A549 treated with DMSO at 1 μM for 4 hours (cell line): ENCODE measurements at places on chromosomes 6 and 20. TPM values are rescaled to one million over a fixed set of nuclear protein-coding genes. Genes with fewer than 3 reads are reported as not detected.

PRRC2A gene
- total RNA-seq, result 68.9 to 101 TPM (median 86.8 TPM) in 5 replicates

CFB gene
- 1.7 to 3.4 TPM (median 2.1 TPM) in 5 replicates for total RNA-seq

RIPPLY2 gene
- total RNA-seq, result 0.28 to 1.3 TPM (median 0.41 TPM) in 5 replicates

OR2J2 gene
- total RNA-seq, result not detected in 5 replicates
